NCI-H510A treated with DMSO at 0.1 percent for 48 hours (cell line): ENCODE measurements at places on chromosomes 12 and 14.

DNA sequence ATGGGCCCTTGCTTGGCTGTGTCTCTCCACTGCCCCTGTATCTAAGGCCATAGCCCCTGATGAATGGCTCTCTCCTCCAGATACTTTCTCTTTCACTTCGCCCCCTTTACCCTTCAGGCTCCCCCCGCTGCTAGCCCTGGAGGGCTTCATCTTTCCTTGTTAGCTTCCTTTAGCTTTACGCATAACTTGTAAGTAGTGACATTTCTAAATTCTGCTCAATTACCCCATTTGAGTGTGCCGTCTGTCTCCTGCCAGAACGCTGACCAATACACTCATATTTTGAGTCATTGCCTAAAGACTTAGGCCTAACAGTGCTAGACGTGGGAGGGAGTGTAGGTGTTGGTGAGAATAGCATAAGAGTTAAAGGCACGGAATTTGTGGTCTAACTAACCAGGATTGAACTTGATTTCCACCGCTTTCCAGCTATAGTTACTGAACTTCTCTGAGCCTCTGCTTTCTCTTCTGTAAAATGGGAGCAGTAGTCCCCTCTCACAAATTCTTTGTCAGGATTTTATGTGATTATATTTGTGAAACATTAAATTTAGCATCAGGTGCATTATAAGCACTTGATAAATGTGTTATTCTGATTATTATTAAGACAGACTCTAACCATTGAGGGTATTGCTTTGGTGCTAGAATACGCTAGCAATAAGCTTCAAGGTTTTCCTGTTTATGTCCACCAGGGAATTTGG is 129.3 kb downstream of the ZFP36L1 start:
- no peak for DNase-seq

DNA sequence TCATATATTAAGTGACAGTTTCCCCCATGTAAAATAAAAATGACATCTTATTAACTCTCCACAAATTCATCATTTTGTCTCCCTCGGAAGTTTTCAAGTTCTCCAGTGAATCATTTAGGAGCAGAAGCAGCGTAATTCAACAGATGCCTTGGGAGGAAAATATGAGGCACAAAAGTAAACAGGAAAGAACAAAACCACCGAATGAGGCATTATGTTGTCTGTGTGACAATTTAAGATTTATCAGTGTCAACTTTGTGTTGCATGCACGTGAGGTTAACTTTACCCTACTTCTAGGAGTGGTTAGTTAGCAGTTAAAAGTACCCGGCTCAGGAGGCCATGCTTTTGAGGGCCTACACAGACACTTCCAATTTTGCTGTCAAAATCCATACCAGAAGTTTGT is 258.6 kb downstream of the IPO8 start:
- no peak for DNase-seq

- DNase-seq, result no peak
These were observed 883 bp upstream of the MYL2 start for GRCh38 chr12:110921262-110921661.

GRCh38 chr14:77964586-77964985 is 164.7 kb downstream of the ADCK1 start:
- DNase-seq, result no peak

- no peak for DNase-seq
These were observed 663 bp downstream of the WASHC3 start for GRCh38 chr12:102061096-102061559.

- no peak for DNase-seq
These were observed 359.8 kb downstream of the BTG1 start for GRCh38 chr12:91785655-91786498.

DNA sequence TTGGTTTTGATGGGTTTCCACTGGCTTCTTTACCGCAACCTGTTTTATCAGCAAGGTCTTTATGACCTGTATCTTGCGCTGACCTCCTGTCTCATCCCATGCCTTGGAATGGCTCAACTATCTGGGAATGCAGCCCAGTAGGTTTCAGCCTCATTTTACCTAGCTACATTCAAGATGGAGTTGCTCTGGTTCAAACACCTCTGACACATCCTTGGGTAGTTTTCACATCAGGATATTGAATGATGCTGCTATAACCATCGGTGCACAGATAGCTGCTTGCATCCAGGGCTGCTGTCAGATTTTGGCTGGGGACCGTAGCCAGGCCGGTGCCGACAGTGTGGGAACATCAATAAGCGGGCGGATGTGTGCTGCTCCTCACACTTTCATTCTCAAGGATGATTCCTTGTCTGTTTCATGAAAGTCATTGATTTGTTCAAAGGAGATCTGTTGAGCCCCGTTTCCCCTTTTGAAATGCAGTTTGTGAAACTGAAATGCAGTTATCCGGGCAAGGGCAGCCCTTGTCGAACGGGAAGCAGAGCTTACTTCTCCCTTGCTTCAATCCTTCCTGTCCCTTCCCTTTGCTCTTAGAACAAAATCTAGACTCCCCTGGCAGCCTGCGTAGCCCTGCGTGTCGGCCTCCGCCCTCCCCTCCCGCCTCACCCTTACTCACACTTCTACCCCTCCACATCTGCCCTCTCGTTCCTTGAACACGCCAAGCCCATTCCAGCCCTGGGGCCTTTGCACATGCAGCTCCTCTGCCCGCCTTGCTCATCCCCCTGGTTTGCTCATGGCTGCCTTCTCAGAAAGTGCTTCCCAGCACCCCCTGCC is 49.2 kb upstream of the NCOR2 start:
- no peak for DNase-seq

DNA sequence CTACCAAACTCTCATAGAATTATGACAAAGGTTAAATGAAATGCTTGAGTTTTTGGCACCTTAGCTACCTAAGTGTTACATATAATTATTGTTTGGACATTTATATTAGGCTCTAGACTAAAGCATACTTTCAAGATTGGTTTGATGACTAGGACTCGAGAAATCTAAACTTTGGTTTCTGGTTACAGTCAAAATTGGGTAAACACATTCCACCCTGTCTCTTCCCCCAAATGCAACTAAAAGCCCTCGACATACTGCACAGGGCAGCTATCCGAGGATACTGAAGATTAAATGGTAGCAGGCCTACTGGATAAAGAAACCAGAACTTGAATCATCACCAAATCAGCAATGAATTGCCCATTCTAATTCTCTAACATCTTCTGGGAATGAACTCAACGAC is 369.1 kb downstream of the PRKD1 start:
- no peak for DNase-seq

DNA sequence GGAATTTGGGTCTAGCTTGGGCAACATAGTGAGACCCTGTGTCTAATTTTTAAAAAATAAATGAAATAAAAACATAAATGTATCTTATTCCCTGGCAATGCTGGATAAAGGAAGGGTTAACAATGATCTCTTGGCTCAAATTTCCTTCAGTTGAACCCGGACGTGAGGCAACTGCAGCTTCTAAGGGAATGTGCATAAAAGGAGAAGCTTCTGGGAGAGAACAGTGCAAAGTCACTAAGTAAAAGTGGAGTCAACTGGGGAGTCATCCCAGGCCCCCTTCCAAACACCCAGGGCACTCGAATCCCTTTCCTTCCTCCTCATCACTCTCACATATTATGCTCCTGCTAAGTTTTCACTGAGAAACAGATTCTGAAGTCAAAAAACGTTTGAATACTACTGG is 147.3 kb downstream of the PPM1H start:
- DNase-seq, result no peak

- DNase-seq, result no peak
These were observed 635.4 kb upstream of the ATXN7L3B start for GRCh38 chr12:73902260-73902659.
